ENCODE measurements at places on chromosomes 3 and 15.

- DNase-seq: peak; percentile 10
These were observed at the start of gene ALDH1L1 for GRCh38 chr3:126180477-126181397. Gene ALDH1L1 (minus strand): TSS chr3:126180586. CDS start chr3:126160979, 19,607 bp downstream.

GRCh38 chr3:8365541-8365940 lies 136.1 kb upstream of the LMCD1 start:
- no peak for DNase-seq

DNA sequence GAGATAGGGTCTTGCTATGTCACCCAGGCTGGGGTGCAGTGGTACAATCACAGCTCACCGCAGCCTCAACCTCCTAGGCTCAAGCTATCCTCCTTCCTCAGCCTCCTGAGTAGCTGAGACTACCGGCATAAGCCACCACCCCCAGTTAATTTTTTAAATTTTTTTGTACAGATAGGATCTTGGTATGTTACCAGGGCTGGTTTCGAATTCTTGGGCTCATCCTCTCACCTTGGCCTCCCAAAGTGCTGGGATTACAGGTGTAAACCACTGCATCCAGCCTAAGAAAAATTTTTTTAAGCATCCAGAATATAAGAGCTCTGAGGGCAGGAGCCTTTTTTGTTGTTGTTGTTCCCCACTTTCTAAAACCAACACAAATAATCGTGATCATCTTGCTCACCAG lies 14.4 kb upstream of the MAP6D1 start:
- no peak for DNase-seq

DNA sequence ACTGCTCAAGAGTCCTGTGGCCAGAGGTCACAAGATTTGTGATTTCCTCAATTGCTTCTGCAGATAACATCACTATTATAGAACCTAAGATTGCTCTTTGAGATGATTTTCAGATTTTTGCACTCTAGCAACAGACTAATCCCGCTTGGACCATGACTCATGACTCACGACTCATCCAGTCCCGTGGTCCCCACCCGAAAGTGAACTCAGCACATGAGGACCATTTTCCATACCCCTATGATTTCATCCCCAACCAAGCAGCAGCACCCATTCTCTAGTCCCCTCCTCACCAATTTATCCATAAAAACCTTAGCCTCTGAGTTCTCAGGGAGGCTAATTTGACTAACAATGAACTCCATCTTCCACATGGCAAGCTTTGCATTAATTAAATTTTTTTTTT lies 106.3 kb upstream of the ALCAM start:
- no peak for DNase-seq

DNA sequence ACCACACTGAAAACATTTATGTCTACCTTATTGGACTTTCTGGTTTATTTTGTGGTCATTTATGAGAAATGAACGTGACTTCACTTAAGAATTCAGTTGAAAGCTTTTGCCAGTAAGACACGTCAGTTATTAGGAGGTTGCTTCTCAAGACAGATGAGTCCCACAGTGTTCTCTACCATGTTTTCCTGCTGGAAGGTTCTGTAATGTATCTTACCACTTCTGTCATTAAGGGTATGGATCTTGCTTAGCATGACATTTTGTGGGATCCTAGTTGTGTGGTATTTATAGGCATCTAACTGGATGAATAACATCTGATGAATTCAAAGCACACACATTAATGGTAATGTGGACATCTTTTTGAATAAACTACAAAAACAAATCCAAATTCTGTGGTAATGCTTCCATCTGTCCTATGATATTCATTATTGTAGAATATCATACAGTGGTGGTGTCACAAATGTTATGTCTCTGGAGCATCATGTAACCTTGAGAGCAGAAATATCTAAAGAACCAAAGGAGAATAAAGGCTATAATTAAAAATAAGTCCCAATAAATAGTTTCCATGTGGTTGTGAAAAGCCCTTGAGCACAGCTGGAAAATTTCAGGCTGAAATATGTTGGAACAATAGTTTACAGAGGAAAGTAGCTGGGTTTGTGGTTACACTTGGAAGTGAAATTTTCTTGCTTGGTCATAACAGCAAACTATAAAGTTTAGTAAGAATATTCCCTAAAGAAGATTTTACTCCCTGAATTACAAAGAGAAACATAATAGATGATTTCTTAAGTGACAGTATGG lies 61.5 kb downstream of the C3orf38 start:
- DNase-seq: peak; percentile 54

DNA sequence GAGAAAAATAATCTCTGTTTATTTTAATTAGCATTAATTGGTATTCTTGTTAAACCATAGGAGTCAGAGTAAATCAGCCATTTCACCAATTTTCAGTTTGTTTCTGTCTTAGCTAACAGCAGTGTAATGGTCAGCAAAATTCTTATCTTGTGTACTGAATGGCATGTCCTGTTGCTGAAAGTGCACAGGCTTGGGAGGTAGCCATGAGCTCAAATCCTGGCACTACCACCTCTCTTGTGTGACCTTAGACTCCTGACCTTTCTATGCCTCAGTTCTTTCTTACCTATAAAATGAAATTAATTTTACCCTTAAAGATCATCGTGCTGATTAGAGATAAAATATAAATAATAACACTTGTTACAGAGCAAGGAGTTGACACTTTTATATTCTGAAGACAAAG lies 35.8 kb downstream of the MLH1 start:
- no peak for DNase-seq

DNA sequence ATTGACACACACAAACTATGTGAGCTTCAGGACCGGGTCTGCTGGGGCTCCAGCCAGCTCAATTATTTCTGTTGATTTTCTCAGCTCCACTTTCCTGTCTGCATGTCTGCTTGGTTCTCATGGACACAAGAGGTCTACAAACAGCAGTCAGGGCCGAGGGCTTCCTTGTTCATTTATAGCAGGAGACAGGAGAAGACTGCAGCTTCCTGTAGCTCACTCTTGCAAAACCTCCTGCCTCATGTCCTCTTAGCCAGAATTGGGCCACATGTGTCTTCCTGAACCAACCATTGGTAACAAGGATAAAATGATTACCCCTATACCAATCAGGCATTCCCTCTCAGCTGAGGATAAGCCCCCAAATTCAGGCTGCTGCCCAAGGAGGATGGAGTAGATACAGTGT lies 182.8 kb downstream of the TLE3 start:
- DNase-seq: no peak

DNA sequence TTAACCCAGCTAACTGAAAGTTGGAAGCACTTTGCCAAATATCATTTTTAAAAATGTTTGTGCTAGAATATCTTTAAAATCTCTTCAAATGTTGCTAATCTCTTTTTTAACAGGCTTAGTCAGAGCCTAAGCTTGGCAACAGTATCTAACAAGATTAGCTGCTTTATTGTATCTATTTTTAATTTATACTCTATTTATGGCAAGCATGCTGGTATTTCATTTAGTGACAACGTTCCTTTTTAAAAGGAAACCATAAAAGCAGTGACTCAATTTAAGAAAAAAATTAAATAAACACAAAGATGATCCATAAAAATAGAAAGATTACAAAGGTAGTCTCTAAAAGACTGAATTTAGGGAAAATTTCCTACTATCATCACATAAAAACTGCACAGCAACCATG lies 40.5 kb downstream of the SLC12A6 start:
- DNase-seq: peak; percentile 22

GRCh38 chr3:120855665-120856437 lies 52.2 kb upstream of the STXBP5L start:
- DNase-seq: peak; percentile 93

GRCh38 chr3:160157321-160157720 lies 67.9 kb upstream of the C3orf80 start:
- DNase-seq: no peak

- peak; percentile 63 for DNase-seq
These were observed 19.4 kb downstream of the TGFBR2 start for GRCh38 chr3:30625541-30626438.

GRCh38 chr15:42931702-42932486 lies 11.3 kb upstream of the TTBK2 start:
- no peak for DNase-seq

DNA sequence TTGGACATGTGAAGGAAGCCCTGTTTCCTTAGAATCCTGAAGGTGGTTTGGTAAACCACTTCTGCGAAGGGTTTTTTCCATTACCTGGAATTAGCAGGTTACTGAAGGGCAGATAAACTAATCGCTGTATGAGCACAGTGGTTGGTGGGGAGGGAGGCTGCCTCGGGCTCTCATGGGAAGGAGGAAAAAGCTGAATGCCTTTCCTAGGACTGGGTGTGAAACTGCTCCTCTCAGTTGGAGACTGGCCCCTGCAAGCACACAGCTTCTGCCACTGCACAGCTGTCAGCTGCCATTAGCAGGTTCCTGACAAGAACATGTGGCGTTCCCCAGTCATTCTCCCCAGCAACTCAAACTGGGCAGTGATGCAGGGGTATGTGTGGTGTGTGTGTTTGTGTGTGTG lies 376.3 kb downstream of the GAP43 start:
- no peak for DNase-seq

DNA sequence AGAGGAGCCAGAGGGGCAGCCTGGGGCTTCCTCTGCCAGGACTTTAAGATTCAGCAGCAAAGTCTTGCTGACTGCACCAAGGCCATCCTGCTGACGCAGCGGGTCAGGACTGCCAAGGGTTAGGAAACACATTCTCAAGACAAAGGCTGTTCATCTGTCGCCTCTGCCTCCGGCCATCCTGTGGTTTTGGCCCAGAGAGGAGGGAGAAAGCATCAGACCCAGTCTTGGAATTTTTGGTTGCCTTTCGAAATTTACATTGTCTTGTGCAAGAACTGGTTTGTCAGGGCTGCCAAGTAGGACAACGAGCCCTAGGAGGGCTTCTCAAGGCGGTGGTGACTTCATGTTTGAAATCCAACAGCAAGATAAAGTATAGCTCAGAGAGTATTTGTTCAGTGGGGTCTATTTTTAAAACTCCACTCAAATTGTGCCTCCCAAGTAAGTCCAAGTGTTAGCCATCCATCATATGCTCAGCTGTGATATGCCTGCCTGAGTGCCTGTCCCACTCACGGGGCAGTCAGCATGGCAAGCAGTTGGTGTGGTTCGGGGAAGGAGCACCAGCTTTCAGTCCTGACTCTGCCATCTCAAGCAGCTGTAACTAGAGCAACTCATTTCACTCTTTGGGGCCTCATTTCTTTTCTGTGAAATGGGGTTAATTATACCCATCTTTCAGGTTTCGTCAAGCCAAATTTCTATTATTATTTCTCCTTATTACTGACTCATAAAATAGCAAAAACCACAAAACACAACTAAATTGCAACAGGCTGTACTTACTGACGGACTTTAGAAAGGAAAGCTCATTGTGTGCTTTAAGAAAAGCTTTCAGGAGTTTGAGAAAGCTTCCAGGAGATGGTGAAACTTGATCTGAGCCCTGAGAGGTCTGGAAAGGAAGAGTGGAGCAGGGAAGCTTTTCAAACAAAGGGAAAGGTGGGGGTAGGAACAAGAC lies 42.4 kb upstream of the RHO start:
- DNase-seq: peak; percentile 84

DNA sequence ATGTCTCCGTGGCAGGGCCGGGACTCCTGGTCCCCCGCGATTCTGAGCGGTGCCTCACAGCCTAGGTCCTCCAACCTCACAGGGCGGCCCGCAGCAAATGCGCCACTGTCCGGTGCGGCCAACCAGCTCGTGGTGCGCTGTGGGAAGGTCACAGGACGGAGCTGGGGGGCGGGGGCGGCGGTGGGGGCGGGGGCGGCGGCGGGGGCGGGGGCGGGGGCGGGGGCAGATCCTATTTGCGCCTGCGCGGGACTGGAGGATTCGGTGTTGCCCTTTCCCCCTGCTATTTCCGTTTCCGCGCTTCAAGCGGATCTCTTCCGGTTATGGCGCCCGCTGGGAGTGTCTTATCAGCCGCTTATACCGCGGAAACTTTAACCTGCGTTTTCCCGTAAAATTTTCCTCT lies 106.7 kb upstream of the SNRPN start:
- DNase-seq: peak; percentile 69

GRCh38 chr3:175941352-175941751 lies 1082.2 kb downstream of the NAALADL2 start:
- DNase-seq: peak; percentile 4

GRCh38 chr3:10940106-10940505 lies 52.4 kb upstream of the SLC6A1 start:
- DNase-seq: no peak

DNA sequence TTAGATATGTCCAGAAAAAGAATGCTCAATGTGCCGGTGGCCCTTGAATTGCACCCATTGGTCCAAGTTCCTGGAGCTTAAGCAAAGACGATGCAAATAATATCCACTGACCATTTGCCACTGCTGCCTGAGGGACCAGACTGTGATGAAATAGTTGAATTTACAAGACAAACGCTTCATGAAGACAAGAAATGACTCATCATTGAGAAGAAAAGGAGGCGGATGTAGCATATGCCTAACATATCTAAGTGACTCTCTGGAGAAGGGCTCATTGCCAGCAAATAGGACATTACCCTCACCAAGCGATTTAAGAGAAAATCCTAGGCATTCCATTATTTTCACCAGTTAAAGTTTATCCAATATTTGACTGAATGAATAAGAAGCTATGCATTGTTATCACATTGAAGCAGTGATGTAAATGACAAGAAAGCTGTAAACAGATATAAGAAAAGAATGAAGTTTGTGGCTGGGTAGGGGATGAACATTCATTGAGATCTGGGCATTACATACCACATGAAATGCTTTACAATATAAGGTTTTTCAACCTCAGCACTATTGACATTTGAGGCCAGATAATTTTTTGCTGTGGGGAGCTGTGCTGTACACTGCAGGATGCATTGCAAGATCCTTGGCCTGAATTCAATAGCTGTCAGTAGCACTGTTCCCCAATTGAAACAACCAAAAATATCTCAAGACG lies 48.9 kb upstream of the CPNE4 start:
- DNase-seq: peak; percentile 26

DNA sequence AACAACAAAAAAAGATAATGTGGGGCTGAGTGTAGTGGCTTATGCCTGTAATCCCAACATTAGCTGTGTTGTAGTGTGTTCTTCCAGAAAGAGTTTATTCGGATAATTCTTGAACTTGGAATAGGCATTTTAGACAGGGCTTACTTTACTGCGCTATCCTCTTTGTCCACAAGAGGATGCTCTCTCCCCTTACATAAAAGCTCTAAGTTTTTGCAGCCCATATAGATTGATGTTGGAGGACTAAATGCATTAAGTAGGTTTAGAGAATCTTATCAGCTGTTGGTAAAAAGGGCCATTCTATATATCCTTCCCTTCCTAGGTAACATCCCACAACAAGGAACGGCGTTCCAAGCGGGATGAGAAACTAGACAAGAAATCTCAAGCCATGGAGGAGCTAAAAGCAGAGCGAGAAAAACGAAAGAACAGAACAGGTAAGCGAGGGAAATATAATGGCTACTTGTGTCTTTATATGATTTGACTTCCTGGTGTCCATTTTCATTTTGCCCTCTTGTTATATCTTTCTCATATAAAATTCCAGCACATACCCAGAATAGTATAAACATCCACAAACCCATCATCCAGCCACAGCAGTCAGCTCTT lies 27.8 kb upstream of the ITPKA start:
- peak; percentile 53 for DNase-seq

Measured in fibroblast of skin of right biceps (primary cell).